ENCODE measurements at places on chromosomes 3 and 15.

DNA sequence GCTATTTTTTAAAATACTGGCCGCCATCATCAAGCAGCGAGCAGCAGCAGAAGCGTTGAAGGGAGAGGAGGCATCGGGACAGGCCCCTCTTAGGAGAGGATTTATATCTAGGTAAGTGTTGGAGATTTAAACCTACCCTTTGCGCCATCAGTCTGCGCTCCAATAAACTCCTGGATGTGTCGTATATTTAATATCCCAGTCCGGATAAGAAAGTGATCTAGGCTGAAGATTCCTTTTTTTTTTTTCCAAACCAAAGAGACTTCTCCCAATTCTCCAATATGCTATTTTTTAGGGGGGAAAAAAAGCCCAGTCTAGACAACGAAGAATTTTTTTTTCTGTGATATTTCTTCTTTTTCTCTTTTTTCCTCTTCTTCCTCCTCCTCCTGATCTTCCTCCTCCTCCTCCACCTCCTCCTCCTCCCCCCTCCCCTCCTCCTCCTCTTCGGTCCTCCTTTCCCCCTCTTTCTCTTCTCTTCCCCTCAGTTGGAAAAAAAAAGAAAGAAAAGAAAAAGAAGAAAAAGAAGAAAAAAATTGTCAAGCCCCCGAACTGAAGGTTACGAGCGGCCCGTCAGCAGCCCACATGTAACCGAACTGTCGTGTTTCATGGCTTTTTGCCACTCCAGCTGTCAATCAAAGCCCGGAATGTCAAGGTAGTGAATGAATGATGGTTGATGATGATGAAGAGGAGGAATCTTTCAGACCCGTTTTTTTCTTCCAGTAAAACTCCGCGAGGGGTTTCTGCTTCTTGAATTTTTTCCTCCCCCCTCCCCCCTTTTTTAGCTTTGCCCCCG is 835 bp downstream of the MEIS2 start:
- DNase-seq, result no peak

- DNase-seq, result no peak
These were observed 60.8 kb upstream of the POLG start for GRCh38 chr15:89395461-89395871.

DNA sequence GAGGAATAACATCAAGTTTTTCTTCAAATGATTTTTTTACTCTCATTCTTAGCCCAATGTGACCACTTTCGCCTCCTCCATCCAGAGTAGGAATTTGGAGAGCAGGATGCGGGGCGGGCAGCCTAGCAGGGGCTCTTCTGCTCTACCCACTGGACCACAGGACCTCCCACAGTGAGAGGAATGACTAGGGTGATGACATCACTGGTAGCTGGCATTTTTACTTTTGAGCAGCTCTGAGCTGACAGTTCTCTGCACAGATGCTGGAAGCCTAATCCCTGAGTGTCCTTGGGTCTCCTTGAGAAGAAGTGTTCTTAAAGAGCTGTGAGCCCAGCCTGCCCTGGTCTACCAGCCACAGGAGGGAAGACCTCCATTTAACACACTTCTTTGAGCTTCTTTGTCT is 1.4 kb upstream of the HCN4 start:
- DNase-seq, result no peak

- DNase-seq, result no peak
These were observed 2.2 kb downstream of the TYRO3 start for GRCh38 chr15:41561104-41561776.

DNA sequence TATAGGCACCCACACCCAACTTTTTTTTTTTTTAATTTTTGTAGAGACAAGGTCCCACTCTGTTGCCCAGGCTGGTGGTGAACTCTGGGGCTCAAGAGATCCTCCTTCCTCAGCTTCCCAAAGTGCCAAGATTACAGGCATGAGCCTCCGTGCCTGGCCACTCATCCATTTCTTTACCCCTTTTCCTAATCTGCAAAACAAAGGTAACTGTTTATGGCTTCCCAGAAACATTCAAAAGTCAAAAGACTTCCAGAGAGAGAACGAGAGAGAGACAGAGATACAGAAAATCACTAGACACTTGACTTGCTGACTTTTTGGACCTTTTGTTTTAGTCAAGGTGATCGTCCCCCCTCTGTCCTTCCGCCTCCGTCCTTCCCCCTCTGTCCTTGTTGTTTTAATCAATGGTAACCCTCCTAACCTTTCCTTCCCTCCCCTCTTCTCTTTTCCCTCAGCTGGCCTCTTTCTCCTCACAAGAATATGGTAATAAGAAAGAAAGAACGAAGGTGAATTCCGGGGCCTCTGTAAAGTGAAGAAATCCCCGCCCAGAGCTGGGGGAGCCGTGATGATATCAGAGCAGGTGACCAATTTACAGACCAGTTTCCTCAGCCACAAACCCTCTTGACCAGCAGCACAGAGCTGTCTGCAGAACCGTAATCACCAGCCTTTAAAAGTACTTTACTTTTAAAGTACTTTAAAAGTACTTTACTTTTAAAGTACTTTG is 21.9 kb downstream of the KLHL6 start:
- DNase-seq, result no peak

DNA sequence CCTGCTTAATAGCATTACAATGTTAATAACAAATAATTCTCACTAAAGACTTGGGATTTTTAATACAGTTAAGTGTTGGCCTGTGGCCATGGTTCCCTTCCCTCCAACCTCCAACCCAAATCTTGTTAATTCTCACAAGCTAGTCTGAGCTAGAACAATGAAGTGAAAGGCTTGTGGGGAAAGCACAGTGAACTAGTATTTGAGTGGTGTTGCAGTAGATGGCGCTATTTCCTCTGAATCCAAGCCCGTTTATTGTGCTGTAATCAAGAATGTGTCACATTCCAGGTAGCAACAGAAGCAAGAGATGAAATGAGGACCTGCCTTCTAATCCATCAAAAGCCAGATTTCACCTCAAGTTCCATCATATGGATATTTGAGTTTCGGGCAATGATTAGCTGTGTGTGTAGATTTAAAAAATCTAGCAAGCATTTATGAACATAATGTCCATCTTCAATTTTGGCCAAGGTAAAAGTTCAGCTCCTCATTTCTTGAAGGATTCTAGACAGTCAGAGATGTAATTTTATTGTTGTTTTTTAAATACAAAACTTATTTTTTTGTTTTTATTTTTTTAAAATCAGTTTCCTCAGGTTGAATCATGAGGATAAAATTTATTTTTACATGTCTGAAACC is 160.7 kb downstream of the SQOR start:
- DNase-seq, result no peak

DNA sequence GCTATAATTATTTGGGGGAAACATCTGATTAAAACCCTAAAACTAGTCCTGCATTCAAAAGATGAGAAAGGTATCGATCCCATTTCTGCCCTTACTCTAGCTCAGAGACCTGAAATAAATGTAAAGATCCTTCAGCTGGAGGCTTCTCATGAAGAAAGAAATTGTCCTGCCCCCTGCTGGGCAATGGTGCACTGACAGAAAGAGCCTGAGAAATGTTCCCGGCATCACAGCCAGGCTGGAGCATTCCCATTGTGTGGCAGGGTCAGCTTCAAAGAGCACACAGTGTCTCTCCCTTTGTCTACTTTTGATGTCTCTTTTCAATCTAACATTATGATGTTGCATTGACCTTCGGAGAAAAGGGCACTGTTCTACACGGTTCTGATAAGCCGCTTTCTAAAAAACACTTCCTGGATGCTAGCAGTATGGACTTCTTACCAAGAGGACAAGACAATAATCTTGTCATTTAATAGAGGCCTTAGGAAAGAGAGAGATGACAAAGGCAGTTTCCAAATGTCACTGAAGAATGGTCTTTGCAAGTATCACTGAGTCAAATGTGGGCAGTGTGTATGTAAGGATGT is 287.5 kb downstream of the MAGI1 start:
- no peak for DNase-seq

DNA sequence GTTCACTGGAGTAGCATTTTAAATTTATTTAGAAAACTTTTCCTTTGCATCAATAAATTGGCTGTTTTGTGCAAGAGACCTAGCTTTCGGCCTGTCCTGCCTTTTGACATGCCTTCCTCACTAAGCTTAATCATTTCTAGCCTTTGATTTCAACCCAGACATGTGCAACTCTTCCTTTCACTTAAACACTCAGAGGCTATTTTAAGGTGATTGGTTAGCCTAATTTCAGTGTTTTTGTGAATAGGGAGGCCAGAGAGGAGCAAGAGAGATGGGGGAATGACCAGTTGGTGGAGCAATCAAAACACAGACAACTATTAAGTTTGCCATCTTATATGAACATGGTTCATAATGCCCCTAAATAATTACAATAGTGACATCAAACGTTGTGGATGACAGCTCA is 333.4 kb downstream of the SLC9A9 start:
- DNase-seq, result no peak

Data from fibroblast of skin of left quadriceps (primary cell).